ENCODE measurements at places on chromosomes 3 and 15.
A peak's percentile ranks its signal among the peaks of the same experiment; 100 is the strongest.

GRCh38 chr3:155031186-155031585 lies 48.9 kb upstream of the MME start:
- DNase-seq = no peak

DNA sequence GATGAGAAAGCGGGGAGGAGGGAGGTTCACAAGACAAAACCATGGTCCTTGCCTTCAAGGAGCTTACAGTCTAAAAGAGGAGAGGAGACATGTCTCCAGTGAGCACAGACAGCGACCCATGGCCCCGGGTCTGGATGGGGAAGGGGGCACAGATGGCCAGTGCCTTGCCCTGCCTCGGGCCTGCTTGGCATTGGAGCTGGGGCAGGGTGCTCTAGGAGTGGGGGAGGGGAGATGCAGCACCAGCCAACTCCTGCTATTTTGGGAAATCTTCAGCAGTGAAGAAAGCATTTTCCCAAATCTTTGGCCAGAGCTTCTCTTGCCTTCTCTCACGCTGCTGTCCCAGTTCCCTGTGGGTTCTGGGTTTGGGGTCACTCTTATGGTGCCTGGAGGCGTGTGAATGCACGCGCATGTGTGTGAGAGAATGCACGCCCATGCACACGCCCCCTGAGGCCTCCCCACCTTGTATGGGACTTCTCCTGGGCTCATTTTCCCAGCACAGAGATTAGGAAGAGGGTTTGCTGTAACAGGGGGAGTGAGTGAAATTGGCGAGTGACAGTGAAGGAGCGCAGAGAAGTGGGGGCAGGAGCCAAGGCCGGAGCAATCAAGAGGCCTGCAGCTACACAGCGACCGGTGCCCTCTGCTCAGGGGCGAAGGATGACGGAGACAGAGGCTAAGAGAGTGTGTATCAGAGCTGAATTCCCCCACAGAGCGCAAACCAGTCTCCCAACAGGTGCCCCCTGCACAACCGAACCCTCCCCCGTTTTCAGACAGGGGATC lies 71.5 kb downstream of the SEMA5B start:
- no peak for DNase-seq

DNA sequence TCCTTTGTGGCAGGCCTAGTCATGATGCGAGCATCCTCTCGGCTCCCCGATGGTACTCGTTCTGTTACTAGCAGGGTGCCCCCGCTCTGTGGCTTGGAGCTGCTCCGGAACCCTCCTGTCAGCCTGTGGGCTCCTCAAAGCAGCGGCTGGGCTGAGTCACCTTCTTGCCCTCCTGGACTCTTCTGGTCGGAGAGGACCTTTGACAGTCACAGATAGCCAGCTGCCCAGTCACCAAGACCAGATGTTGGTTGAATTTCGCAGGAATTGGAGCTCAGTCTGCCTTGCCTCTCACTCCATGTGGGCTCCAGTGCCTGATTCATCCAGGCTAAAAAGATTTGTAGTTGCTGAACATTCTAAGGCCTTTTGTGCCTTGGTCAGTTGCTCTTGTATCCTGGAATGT lies 94.5 kb downstream of the CHCHD6 start:
- no peak for DNase-seq

DNA sequence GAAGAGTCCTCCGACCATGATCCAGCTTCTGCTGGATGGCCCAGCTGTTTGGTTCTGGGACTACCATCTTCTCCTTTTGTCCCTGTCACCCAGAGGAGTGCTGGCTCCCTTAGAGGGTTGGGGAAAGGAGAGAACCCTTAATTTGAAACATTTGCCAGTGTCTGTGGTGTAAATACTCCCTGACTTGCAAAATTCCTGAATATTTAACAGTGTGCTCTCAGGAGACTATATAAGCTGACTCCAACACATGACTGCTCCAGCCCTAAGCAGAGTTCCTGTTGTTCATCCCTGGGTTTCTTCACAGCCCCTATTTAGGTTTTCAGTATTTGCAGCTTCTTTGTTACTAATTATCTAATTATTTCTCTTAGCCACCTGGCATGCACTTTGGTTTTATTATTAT lies 133.1 kb downstream of the CPNE4 start:
- no peak for DNase-seq

DNA sequence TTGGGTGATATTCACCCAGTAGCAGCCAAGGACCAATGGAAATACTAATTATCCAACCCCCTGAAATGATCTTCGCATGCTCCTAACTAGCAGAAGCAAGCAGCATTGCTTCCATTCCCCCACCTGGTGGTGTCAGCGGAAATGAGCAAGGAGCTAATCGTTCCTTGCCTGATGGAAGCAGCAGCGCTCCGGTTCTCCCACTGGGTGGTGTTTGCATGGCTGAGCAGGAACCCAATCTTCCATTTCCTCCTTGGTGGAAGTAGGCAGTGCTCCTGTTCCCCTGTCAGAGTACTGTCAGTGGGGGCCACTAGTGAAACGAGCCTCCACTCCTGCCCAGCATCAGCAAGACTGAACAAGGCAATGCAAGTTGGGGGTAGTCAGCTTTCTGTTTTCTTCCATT lies 311.5 kb downstream of the CACNA2D3 start:
- no peak for DNase-seq

DNA sequence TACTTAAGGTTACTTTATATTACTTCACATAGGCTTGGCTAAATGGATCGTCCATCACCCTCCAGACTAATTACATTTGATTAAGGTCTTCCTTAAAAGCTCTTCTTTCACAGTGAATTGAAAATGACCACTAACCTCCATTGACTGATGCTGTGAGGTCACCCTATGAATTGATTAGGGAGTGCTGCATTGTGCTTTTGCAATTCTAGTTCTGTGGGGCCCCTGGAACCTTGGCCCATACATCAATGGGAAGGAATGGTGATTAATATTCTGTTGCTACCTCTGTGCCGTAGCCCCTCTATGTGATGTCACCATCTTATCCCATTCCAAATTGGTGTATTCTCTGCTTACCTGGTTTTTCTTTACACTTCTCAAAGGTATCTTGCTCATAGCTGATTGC lies 682.2 kb downstream of the SQOR start:
- no peak for DNase-seq

DNA sequence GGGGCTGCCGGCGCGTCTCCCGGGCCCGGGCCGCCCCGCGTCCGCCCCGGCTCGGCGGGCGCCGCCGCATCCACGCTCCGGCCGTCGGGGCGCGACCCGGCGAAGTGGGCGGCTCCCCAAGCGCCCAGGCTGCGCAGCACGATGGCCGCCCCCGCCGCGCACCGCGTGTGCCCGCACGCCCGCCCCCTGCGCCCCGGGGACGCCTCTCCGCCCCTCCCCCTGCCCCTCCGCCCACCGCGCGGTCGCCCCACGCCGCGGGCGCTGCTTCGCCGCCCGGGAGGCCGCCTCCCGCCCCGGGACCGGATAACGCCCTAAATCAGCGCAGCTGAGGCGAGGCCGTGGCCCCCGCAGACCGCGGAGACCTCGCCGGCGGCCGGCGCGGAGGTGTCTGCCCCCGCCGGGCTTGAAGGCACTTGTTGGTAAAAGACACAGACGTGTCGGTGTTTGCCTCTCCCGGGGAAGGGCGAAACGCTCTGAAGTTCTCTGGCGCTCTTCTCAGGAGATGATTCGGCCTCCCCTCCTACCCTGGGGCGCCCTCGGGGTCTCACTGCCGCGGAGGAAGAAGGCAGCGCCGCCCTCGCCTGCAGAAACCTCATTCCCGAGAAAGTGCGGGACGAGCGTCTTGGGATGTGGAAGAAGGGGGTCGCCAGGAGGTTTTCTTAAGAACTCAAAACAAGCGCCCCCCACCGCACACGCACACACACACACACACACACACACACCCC lies at the start of gene BNC1:
Gene BNC1 (minus strand): TSS at position 106 of the 725 bp plus-strand sequence. CDS start 36 bp downstream, at position 70.
- no peak for DNase-seq

- no peak for DNase-seq
Observed at GRCh38 chr15:75565062-75565970, 13.8 kb downstream of the PTPN9 start.

- DNase-seq = no peak
Observed at GRCh38 chr3:128297401-128298138, 144.3 kb downstream of the EEFSEC start.

- DNase-seq = no peak
Observed at GRCh38 chr3:119918992-119919933, 137.4 kb downstream of the NR1I2 start.

DNA sequence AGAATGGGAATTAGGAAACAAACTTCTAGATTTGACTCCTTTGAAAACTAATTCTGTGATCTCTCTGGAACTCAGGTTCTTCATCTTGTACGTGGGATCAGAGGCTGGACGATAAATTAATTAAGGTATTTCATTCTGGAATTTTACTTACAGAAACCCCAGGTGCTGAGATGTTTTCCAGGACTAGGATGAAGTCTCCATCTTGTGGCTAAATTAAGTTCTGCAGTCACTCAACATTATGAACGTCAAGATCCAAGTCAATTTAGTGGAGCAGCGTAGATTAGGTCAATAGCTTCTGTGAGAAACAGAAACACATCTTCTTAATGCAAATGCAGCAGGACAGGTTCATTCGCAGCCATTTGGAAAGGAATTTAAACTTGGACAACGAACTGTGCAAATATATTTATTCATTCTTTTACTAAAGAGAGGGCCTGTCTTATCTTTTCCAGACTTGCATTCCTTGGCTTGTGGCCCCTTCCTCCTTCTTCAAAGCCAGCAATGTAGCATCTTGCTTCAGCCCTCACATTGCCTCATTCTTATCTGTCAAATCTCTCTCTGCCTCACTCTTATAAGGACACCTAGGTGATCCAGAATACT lies 26.7 kb upstream of the TMC3 start:
- peak; percentile 30 for DNase-seq

GRCh38 chr3:117898722-117899522 lies 1135.7 kb downstream of the IGSF11 start:
- DNase-seq = no peak

GRCh38 chr3:18428991-18429745 lies 4.0 kb upstream of the SATB1 start:
- no peak for DNase-seq

DNA sequence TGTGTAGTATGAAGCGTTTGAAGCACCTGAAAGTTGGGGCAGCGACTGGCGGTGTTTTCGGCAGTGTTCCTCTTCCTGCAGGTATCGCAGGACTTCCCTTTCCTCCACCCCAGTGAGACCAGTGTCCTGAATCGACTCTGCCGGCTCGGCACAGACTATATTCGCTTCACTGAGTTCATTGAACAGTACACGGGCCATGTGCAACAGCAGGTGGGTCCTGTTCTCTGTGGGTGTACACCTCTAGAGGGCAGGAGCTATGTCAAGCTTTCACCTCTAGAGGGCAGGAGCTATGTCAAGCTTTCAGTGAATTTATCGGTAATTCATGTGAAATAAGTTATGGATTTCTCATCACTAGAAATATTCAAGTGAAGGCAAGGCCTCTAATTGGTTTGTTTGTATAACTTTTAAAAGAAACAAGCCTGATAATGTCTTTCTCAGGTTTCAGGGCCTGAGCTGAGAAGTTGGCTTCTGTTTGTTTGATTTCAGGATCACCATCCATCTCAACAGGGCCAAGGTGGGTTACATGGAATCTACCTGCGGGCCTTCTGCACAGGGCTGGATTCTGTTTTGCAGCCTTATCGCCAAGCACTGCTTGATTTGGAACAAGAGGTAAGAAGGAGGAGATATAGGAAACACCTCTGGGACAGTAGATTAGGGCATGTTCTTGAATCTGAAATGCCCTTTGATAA lies 5.3 kb downstream of the TUBGCP4 start:
- peak; percentile 22 for DNase-seq

DNA sequence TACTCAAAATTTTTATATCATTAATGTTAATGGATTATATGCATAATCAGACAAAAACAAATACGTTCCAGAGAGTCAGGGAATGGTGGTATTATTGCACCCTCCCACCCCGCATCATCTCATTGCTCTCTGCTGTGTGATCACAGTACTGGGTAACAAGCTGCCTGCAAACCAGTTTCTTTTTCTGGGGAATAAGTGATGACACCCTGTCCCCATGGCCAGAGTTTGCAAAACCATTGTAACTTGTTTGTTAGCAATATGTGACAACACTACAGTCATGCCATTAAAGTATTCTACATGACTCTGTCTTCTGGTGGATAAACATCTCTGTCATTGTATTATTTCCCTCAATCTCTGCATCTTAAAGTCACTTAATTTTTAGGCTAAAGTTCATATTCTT lies 39.5 kb downstream of the ZBTB38 start:
- DNase-seq = no peak

DNA sequence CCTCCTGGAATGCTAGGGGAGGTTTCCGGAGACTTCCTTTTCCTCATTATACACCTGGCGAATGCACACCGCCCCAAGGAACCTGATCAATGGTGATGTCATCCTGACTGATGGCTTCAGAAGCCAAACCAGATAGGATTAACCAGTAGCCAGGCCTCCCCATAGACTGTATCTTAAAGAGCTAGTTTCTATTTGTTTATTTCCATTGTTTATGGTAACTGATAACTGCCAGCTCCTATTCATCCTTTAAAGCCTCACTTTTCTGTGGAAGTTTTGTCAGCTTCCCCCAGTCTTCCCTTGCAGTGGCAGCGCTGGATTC lies at the start of gene MKRN2OS:
Gene MKRN2OS (minus strand): TSS at position 27 of the 319 bp plus-strand sequence. CDS start 35 bp downstream, outside the sequence.
- no peak for DNase-seq

DNA sequence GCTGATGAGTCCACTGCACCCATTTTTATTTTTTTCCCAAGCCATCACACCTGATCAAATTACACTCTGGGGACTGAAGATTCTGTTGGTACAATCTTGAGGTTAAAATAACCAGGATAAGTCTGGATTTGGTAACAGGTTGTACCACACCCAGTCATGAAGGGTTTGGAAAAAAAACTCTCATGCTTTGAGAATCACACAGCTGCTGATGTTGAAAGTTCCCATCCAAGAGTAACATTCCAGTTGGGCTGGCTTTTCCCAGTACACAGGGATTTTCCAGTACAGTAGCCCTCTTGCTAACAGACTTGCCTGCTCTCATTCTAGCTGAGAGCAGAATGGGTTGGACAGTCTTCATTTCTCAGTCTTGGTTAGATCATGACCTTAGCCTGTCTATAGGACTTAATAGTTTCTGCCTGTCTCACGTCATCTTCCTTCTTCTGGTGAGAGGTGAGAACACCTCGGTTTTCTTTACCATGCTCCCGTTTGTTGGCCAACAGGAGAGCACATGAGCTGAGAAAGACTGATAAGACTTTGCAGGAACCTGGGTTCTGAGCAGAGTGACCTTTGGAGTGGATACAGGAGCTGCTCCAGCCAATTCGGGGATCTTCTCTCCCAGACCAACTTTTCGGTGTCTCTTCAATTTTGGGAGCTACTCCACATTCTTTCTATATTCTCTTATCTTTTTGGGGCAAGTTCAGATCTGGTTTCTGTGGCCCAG lies 300.1 kb upstream of the LYSMD4 start:
- no peak for DNase-seq

All from effector memory CD8-positive, alpha-beta T cell (primary cell).